ENCODE measurements at places on chromosomes 5 and 9. TPM values are rescaled to one million over a fixed set of nuclear protein-coding genes. Genes with fewer than 3 reads are reported as not detected.

Gene UQCRQ
- 197 TPM for total RNA-seq

Gene PCDHB4
- total RNA-seq, result 0.48 TPM

Gene IFNA10
- total RNA-seq, result not detected

Gene N4BP3
- 6.0 TPM for total RNA-seq

- peak; percentile 90 for DNase-seq
These were observed 55.5 kb downstream of the FAM81B start for GRCh38 chr5:95446560-95447221.

DNA sequence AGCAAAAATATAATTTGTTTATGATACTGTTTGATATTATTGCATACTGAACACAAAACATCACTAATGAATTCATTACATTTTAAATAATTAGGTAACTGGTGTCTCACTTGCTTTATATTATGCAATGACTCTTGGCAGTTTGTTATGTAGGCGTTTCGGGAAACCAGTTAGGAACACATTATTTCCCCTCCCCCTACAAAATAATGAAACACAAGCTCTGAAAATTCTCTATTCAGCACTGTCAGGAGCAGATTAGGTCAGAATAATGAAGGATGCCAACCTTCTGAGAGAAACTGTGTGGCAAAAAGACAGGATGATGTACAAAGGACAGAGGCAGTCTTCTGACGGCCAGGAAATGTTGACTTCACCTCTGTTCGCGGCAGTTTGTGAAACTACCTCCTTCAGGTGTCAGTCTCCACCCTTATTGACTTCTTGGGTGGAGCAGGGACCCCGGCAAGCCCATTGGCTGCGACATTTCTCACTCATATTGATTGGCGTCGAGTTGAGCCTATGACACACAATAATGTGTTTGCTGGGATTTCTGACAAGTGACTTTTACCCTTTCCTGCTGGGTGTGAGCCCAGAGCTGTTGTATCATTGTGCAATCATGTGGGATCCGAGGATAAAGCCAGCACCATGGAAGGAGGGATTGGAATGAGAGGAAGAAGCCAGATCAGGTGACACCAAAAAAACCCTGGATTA, 33.9 kb downstream of the SH3PXD2B start:
- DNase-seq, result no peak

DNA sequence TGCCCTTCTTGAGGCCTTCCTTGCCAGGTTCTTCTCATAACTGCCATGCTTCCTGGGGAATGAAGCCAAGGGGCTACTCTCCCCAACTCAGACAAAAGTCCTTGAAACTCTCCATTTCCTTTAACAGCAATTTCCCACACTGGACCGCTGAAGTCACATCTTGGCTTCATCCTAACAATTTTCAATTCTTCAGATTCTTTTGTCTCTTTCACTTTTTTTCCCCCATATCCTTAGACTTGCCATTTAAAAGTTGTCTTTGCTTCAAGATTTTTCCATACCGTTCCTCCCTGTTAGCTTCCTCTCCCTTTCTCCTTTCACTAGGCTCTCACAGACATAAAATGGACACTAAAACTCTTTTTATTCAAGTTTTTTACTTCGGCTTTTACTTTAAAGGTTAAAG, 93.1 kb upstream of the ITGA1 start:
- DNase-seq, result no peak

DNA sequence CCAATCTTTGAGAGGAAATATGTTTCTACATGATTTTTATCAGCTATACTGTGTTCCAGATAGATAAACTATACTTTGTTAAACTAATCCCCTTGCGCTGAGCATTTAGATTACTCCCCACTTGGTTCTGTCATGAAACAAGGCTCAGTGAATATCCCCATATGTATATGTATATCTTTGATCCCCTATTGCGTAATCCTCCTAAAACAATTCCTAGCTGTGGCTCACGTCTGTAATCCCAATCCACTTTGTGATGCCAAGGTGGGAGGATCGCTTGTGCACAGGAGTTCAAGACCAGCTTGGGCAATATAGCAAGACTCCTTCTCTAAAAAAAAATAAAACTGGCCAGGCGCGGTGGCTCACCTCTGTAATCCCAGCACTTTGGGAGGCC, 2.7 kb downstream of the PHYHD1 start:
- no peak for DNase-seq

DNA sequence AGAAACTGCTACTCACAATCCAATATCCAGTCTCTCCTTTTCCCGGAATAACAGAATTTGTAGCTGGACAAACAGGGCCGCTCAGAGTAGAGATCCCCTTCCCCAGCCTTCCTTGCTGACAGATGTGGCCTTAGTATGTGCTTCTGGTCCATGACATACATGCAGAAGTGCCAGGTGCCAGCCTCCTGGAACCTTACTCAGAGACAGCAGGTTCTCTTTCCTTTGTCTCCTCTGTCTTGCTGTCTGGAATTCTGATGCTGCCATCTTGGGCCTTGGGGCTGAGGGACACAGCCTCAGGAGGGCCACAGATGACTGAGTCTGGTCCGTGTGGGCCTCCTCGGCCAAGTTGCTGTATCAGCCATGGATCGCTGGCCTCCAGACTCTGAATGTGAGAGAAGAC, 210.1 kb downstream of the PAX5 start:
- DNase-seq, result no peak

DNA sequence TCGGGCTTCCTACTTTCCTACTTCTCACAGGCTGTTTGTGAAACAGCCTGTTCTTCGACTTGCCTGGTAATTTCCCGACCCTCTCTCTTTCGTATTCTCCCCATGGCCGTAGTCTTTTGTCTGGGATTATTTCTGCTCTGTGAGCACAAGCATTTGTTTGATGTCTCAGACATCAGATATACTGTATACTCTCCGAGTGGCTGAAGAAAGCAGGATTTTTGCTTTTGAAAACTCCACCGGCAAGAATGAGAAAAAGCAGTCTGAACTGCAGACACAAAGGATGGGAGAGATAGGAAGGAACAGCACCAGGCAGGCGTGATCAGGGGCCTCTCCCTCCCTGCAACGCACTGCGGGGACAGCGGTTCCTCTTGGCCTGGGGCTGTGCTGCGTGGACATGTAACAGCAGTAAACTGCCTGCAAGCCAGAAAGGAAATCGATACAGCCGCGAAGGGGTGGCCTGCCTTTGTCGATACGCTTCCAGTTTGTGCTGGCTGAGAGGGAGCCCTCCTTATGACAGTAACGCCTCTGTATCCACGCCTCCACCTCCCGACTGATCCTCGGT, 313.9 kb upstream of the TLE4 start:
- DNase-seq, result no peak

DNA sequence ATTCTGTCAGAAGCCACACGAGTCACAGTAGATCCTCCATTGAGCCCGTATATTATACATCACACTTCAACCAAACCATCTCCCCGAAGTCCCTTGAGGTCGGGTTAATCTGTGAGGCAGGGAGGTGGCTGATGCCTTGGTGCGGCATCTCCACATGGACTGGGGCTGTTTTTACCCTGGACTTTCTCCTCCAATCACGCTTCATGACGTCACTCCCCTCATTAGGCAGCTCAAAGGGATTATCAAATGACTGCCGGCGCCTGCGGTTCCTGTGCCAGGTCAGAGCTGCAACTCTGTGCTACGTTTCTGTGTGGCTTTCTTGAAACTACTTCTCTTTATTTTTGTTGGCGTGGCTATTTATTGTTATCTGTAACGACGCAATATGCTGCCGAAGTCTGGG, 53.7 kb downstream of the TMOD1 start:
- no peak for DNase-seq
